ENCODE measurements at places on chromosomes 3 and 15. TPM values are rescaled to one million over a fixed set of nuclear protein-coding genes. Genes with fewer than 3 reads are reported as not detected.

CCDC9B gene
- 1.2 TPM for total RNA-seq

FMN1 gene
- 1.1 TPM for total RNA-seq

OSBPL10 gene
- total RNA-seq = 106 TPM

ACKR2 gene
- 0.43 TPM for total RNA-seq

KCTD6 gene
- 17.9 TPM for total RNA-seq
